Aorta (tissue), 5 donors: ENCODE measurements at places on chromosomes 6 and 20. TPM values are rescaled to one million over a fixed set of nuclear protein-coding genes. Genes with fewer than 3 reads are reported as not detected.

DNA sequence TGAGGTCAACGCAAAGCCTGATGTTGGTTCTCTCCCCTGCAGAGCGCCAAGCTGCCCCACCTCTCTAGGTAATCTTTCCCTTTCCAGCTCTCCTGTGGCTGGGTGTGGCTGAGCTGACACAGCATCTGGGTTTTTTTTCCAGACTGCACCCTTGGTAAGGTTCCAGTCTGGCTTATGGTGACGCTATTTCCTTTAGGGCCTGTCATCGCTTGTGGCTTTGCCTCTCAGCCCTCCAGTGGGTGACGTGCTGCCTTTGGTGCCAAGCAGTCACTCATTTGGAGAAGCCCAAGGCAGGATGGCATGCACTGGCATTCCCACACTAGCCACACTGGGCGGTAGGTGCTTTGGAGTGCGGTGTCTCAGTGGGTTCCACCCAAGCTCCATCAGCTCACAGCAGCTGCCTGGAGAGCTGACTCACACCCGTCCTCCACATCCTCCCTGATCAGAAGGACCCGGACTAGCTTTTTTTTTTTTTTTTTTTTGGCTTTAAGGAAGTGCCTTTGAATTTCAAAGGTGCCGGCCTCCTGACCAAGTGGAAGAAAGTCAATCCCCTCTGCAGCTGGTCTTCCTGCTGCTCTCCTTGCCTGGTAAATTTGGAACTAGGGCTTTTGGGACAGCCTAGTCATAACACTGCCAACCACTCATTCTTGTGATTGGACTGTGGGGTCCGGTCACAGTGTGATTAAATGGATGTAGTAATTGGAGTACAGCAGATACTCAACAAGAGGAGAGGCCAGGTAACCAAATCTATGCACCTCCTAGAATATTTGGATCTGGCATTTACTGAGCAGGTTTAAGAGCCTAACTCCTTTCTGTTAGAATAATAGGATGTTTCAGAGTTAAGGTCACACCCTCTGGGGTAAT is 153.6 kb downstream of the CD83 start:
- DNase-seq: no peak

- DNase-seq: no peak
These were observed 83.9 kb upstream of the CEP85L start for GRCh38 chr6:118735320-118735719.

ZNF217 gene
- total RNA-seq: 30.9 TPM

DNA sequence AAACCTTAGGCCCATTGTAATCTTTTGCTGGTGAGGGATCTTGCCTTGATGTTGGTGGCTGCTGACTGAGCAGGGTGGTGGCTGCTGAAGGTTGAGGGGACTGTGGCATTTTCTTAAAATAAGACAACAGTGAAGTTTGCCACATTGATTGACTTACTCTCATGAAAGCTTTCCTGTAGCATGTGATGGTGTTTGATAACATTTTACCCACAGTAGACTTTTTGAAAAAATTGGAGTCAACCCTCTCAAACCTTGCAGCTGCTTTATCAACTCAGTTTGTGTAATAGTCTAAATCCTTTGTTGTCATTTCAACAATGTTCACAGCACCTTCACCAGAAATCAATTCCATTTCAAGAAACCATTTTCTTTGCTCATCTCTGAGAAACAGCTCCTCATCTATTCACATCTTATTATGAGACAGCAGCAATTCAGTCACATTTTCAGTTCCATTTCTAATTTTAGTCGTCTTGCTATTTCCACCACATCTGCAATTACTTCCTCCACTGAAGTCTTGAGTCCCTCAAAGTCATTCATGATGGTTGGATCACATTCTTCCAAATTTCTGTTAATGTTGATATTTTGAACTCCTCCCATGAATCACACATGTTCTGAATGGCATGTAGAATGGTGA is 37.2 kb downstream of the CST9L start:
- DNase-seq: no peak

ABRACL gene
- 18.6 TPM for total RNA-seq

DNA sequence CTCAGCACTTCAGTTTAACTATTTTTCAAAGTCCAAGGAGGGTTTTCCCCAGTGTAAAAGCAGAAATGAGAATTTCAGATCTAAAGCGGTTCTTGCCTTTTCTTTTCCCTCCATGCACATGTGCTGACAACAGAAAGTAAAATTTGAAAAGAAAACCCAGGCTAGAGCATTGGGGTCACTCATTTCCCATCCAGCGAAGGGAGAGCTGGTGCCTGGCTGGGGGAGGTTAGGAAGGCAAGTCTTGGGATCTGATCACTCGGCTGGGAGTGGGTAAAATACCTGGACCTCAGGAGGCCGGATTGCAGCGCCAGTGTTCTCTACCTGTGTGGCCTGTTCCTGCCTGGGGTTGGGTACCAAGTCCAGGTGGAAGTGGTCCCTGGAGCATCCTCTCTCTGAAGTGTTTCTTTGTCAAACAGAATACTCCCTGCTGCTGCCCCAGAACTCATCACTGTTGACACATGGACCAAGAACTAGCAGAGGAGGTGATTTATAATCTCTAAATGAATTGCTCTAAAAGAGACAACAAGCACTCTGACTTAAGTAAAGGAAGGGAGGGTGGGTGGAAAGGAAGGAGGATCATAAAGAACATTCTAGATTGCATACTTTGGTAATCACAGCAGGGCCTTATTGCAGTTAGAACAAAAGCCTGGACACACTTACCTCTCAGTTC is 136.0 kb downstream of the MTHFD1L start:
- DNase-seq: no peak

BPIFB4 gene
- not detected for total RNA-seq

GRCh38 chr20:61986762-61987321 is 78.8 kb downstream of the TAF4 start:
- DNase-seq: no peak

- no peak for DNase-seq
These were observed 94.3 kb downstream of the JPH2 start for GRCh38 chr20:44092551-44093248.

GRCh38 chr6:20997143-20997769 is 463.0 kb downstream of the CDKAL1 start:
- DNase-seq: no peak

HLA-DOA gene
- 16.7 TPM for total RNA-seq

DNA sequence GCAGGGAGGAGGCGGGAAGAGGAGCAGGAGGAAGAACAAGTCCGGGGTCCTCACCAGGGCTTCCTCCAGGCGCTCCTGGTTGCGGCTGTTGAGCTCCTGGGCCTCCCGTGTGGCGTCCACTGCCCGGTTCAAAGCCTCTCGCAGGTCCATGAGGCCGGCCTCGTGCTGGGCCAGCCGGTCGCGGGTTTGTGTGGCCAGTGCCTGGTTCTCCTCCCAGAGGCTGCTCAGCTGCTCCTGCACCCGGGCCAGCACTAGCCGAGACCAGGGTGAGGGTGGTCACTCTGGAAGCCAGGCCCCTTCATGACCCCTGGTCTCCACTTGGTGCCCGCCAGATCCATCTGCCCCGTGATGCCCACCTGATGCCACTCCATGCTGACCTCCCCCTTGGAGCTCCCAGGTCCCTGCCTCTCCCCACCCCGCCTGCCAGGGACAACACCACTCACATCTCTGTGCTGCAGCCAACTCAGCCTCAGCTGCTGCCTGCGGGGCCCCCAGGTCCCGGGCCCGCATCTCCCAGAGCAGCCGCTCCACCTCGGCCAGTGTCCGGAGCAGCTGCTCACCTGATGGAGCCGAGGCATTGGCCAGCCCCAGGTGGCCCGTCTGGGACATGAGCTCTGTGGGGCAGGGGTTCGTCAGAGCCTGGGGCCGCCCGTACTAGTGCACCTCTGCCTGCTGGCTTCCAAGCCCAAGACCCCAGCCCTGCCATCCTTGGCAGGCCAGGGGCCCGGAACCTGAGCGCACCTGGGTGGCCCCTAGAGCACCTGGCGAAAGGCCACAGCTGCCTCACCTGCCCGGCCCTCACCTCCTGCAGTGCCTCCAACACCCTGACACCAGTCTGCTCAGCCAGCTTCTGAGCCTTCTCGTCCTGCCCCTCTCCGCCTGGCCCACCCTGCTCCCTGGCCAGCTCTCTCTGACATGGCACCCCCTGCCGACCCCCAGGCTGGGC is 15.9 kb downstream of the ADRM1 start:
- no peak for DNase-seq

- DNase-seq: no peak
These were observed 214.4 kb downstream of the RNF144B start for GRCh38 chr6:18601516-18602020.

- DNase-seq: no peak
These were observed 122.3 kb downstream of the JARID2 start for GRCh38 chr6:15368186-15368585.

NDUFAF4 gene
- total RNA-seq: 13.4 TPM

GRCh38 chr6:7628479-7628878 is 38.5 kb downstream of the SNRNP48 start:
- no peak for DNase-seq

GRCh38 chr6:18241208-18242038 is 22.9 kb downstream of the DEK start:
- DNase-seq: no peak

PROCR gene
- 128 TPM for total RNA-seq

JPH2 gene
- total RNA-seq: 140 TPM
